ENCODE measurements at places on chromosomes 16 and 17.

DNA sequence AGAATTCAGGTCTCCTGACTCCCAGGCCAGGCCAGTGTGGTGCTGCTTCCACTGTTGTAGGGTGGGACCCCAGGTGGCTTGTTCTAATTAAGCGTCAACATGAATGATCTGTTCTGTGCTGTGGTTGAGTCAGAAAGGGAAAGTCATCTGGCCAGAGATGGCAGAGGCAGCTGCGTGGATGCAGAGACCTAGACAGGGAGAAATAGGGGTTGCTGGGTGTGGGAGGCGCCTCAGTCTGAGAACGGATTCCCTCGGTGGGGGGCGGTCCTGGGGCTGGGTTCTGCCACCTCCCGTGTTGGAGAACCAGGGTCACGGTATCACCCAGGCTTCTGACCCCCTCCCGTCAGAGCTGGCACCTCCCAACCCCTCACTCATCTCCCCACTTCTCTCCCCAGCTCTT, 5.6 kb downstream of the FBRS start:
- no peak for DNase-seq

DNA sequence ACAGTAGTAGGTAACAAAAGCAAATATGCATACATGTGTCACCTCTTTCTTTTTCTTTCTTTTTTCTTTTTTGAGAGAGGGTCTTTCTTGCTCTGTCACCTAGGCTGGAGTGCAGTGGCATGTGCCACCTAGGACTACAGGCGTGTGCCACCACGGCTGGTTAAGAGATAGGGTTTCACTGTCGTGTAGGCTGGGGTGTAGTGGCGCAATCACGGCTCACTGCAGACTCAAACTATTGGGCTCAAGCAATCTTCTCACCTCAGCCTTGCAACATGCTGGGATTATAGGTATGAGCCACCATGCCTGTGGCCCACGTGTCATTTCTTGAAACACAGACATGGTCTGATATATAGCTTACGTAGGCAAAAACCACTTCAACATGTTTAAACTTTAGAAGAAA, 397.7 kb upstream of the PMFBP1 start:
- DNase-seq: no peak

GRCh38 chr16:74680681-74681080, 14.0 kb upstream of the RFWD3 start:
- DNase-seq: no peak

DNA sequence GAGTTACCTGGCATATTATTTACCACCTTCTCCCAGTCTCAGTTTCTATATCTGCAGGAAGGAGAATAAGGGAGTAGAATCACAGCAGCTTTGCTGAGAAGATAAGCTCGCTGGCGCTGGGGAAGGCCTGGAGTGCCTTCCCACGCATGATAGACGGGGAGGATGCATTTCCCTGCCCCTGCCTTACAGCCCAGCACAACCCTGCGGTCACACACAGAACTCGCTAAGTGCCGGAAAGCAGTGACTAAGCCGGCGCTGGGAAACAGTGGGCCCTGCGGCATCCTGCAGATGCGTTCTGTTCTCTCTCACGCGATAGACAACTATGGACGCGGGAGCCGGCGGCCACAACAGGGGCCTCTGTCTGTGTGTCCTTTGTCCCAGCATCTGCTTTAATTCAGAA, 4.8 kb downstream of the CA5A start:
- DNase-seq: peak; percentile 38

- DNase-seq: no peak
These were observed 356.5 kb upstream of the CDH8 start for GRCh38 chr16:62392698-62393097.

DNA sequence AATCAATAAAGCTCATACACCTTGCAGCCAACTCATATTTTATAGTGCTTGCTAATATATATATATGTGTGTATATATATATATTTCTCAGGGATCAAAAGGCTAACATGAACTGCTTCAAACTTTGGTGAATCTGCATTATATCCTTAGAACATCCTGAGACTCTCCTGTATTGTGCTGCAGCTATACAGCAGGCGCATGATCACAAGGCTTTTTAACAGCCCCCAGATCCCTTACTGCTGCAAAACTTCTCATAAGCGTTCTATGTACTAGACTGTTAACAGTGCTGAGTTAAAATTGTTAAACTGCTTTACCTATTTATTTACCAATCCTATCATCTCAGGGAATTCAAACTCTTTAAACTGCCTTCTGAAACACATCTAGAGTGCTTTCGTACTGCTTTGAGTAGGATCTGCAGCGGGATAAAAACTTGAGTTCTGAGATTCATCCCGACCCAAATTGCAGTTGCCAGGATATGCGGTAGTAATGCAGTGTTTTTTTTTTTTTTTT, 1.3 kb downstream of the GPATCH8 start:
- no peak for DNase-seq

DNA sequence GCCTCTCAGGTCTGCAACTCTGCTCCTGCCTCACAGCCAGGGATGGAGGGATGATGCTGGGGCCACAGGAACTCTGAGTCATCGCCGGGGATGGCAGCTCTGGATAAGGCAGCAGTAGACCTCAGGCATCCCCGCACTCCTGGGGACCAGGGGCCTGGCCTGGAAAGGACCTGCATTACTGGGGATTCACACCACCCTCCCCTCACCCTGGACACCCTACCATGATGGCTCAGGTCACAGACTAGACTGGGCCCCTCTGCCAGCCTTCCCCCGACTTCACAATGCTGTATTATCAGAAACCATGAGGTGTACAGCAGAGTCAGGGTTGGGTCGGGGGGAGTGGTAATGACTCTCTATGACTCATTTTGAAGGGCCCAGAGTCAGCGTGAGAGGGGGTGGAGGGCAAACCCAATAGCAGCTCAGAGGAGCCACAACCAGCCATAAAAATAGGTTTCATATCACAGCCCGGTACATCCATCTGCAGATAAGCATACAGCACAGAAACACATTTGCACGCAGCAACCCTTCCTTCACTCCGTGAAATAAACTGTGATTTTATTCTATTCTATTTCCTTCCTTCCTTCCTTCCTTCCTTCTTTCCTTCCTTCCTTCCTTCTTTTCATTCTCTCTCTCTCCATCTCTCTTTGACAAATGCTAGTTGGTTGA, 28.8 kb downstream of the DYNLRB2 start:
- DNase-seq: peak; percentile 67

DNA sequence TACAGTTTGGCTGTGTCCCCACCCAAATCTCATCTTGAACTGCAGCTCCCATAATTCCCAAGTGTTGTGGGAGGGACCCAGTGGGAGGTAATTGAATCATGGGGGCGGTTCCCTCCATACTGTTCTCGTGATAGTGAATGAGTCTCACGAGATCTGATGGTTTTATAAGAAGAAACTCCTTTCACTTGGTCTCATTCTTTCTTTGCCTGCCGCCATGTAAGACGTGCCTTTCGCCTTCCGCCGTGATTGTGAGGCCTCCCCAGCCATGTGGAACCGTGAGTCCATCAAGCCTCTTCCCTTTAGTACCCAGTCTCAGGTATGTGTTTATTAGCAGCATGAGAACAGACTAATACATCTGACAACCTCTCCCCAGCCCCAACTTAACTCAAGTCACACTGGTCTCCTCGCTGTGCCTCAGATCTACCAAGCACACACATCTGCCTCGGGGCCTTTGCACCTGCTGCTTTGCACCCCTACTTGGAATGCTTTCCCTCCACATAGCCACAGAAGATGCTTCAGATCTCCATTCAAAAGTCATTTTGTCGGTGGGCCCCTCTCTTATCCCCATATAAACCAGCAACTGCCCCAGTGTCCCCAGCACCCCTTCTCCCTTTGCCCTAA, 74.4 kb downstream of the RPH3AL start:
- no peak for DNase-seq

DNA sequence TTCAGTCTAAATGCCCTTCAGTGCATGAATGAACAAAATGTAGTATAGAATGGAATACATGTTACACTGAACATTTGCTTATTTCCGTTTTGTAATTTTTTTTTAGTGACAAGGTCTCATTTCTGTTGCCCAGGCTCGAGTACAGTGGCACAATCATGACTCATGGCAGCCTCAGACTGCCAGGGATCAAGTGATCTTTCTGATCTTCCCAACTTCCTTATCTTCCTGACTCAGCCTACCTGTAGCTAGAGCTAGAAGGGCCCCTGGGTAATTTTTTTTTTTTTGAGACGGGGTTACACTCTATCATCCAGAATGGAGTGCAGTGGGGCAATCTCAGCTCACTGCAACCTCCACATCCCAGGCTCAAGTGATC, 7.3 kb upstream of the SLX4 start:
- no peak for DNase-seq

- DNase-seq: peak; percentile 76
These were observed 70.5 kb downstream of the RBBP6 start for GRCh38 chr16:24609740-24610415.

- DNase-seq: peak; percentile 51
These were observed 83.3 kb downstream of the C16orf95 start for GRCh38 chr16:87233928-87234327.

DNA sequence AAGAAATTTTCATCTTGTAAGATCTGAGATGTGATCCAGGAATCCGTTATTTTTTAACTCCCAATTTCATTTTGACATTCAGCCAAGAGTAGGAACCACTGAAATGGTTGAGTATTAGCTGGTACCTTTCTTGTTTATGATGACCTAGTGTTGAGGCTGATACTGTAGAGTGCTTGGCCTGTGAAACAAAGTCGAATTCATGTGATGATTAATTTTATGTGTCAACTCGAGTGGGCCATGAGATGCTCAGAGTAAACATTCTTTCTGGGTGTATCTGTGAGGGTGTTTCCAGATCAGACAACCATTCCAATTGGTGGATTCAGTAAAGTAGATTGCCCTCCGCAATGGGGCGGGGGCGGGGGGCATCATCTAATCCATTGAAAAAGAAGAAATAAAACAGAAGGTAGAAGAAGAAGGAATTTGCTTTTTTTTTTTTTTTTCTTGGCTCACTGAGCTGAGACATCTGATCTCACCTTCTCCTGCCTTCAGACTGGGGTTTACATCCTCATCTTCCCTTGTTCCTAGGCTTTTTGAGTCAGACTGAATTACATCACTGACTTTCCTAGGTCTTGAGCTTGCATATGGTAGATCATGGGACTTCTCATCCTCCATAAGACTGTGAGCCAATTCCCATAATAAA, 264.6 kb upstream of the KCNJ16 start:
- DNase-seq: no peak

DNA sequence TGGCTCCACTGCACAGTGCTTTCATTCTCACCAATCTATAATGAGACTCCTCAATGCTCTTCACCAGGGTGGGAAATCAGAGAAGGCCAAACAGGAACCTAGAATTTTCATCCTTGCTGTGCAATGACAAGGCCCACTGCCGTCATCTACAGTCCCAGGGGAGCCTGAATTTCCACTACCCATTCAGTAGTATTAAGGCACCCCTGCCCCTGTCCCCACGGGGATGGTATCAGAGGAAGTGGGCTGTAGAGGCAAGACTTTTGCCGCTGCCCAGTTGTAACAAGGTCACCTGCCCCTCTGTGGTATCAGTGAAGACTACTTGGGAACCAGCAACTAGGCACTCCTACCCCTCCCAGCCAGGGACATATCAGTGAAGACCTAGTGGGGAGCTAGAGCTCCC, 104.5 kb downstream of the C16orf78 start:
- DNase-seq: no peak

DNA sequence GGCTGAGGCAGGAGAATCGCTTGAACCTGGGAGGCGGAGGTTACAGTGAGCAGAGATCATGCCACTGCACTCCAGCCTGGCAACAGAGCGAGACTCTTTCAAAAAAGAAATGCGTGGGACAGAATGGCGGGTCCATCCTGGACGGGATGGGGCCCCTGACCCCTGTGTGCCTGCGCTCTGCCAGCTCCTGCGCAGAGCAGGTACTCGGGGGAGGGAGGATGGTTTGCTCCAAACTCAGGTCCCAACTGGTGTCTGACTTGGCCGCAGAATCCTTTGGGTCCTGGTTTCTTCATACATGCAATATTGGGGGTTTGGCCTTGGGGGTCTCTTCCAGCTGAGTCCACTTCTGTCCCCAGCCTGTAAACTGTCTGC, 10.4 kb downstream of the CHMP6 start:
- DNase-seq: no peak

- no peak for DNase-seq
These were observed 2.0 kb downstream of the LUC7L3 start for GRCh38 chr17:50721194-50722010.

DNA sequence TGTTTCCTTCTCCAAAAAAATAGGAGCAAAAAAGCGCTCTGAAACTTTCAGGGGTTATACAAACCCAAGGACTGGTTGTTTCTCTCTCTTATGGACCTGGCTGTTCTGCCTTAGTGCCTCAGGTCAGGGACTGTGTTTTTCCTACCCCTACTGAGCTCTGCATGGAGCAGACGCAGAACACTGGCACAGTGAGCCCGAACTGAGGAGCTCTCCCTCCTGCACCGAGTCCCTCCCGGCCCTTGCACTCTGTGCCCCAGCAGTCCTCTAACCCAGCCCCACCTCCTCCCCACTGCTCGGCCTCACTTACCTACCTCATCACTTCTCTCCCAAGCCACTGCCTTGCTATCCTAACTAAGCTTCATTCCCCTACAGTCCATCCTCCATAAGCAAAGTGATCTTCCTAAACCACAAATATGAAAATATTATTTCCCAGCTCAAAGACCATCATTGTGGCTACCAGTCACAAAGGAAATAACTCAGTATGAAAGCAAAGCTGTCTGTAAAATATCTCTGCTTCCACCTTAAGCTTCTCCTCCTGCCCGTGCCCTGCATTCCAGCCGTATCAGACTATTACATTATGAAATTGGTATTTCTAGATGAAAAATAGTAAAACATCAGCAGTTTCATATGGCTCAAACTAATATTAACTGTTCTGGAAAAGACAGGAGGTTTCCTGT, 13.6 kb downstream of the MEIOB start:
- peak; percentile 16 for DNase-seq

DNA sequence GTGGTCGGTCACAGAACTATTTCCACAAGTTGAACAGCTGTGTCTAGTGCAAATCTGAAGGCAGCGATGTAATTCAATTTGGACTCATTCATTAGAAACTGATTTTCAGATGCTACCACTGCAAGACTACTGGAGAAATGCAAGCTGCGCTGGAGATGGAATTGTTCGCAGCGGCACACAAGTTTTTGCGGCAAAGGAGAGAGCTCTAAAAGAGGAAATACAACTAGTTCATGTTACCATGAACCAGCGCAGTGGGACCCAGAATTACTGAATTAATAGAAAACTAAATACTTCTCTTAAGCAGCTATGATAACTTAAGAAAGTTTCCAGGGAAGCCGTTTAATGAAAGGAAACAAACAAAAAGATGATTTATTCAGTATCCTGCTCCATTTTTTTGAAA, 1.9 kb downstream of the CREBBP start:
- DNase-seq: peak; percentile 27

- DNase-seq: no peak
These were observed 79.8 kb downstream of the PITPNC1 start for GRCh38 chr17:67456889-67457288.

- no peak for DNase-seq
These were observed 52.5 kb downstream of the SHISA6 start for GRCh38 chr17:11293480-11293879.

GRCh38 chr17:77602883-77603640, 355.4 kb upstream of the TNRC6C start:
- DNase-seq: no peak

Data from fibroblast of skin of abdomen (primary cell).